ENCODE measurements at places on chromosomes 6 and 20.

GRCh38 chr6:135358985-135359384, 138.6 kb downstream of the AHI1 start:
- no peak for DNase-seq

GRCh38 chr6:141426400-141426980, 706.2 kb upstream of the GJE1 start:
- no peak for DNase-seq

GRCh38 chr20:44851545-44851944, 34.0 kb upstream of the YWHAB start:
- no peak for DNase-seq

DNA sequence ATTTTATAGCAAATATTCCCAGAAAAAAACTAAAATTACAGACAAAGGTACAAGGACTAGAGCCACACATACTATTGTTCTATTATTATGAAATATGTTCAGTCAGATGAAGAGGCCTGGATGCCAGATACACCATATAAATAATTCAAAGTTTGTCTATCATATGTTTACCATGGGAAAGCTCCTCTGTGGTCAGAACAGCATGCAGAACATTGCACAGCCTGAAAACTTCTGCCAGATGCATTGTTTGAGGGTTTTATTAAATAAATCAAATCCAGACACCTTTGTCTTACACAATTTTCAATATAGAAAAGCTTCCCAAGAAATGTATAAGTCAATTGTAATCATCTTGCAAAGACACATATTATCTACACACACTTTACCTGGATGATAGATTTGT, 35.0 kb upstream of the COL21A1 start:
- DNase-seq = no peak

DNA sequence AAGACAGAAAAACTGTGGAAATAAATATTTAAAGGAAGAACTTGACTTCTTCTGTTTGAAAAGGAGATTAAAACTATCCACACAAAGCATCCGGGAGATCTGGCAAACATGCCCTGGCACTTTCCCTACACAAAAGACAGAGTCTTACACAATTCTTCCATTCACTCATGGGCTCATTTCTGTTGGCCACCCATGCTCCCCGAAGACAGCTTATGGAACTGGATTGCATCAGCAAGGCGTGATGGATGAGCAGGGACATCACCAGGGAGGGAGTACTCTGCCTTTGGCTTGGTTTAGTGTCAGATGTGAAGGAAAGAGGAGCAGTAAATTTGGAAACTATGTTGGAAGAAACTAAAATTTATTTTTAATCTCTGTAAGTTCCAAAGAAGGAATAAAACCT, 379.3 kb downstream of the CD109 start:
- DNase-seq = no peak

GRCh38 chr6:77106992-77107391, 356.3 kb downstream of the HTR1B start:
- DNase-seq = no peak

GRCh38 chr6:140317950-140318349, 943.5 kb upstream of the CITED2 start:
- no peak for DNase-seq

DNA sequence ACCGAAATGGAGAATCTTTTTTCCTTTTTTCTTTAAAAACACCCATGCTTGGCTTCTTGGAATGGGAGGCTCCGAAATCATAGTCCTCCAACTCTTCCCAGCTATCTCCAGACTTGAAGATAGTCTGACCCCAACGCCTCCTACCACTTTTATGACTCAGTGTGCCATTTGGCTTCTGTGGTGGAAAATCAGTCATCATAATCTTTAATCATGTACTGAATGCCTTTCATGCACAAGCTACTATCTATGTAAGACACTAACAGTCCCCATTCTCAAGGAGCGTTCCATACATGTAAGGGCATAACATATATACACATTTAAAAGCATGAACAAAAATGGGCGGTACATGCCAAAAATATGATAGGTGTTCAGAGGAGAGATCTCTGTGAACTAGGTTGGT, 44.1 kb downstream of the TMEM14B start:
- DNase-seq = no peak

DNA sequence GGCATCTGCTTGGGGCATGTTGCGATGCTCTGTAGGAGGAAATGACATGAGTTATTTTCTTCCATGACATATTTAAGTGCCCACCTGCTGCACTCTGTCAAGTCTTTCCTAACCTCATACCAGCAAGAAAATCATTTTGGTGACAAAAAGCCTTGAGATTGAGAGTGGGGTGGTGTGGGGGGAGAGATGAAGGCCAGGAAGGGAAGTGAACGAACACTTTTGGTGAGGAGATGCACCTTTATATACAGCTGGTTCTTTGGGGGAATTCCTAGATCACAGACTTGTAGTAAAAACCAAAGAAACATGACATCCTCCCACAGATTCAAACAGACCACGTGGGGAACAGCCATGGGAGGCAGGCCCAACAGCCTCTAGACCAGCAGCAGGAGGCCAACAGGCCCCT, 26.1 kb downstream of the NCOA5 start:
- DNase-seq = no peak

GRCh38 chr6:31831350-31832215, 4.0 kb downstream of the HSPA1B start:
- no peak for DNase-seq

GRCh38 chr6:156687789-156688619, 89.2 kb upstream of the ARID1B start:
- no peak for DNase-seq

DNA sequence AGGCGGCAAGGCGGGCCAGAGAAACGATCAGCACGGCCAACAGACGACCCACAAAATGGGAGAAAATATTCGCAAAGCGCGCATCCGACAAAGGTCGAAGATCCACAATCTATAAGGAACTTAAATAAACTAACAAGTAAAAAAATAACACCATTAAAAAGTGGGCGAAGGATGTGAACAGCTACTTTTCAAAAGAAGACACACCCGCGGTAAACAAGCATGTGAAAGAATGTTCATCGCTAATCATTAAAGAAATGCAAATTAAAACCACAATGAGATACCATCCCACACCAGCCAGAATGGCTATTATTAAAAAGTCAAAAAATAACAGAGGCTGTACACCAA, 117.8 kb upstream of the SIRPA start:
- no peak for DNase-seq

DNA sequence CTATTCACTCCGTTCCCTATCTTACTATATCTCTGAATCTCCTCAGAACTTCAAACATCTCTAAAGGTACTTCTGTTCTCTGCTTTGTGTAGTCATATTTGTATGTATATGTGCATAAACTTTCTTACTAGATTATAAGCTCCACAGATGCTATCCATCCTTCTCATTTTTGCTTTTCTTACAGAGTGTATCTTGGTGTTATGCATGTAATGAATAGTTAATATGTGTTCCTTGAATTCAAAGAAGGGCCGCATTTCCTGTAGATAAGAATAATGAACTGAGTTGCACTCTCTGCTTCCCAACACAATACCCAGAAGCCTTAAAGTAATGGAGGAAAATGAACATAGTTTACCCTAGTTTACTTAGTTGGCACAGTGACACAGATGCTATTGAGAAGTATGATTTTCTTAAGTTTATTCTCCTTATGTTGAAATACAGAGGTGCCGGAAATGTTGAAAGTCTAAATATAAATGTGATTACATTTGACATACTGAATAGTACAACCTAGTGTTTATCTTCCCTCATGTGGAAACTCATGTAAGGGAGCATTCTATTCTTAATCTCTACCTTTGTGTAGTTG, 6.0 kb downstream of the NUS1 start:
- DNase-seq = no peak

- DNase-seq = no peak
Measured at GRCh38 chr6:107108201-107108890, 7.0 kb downstream of the BEND3 start.

DNA sequence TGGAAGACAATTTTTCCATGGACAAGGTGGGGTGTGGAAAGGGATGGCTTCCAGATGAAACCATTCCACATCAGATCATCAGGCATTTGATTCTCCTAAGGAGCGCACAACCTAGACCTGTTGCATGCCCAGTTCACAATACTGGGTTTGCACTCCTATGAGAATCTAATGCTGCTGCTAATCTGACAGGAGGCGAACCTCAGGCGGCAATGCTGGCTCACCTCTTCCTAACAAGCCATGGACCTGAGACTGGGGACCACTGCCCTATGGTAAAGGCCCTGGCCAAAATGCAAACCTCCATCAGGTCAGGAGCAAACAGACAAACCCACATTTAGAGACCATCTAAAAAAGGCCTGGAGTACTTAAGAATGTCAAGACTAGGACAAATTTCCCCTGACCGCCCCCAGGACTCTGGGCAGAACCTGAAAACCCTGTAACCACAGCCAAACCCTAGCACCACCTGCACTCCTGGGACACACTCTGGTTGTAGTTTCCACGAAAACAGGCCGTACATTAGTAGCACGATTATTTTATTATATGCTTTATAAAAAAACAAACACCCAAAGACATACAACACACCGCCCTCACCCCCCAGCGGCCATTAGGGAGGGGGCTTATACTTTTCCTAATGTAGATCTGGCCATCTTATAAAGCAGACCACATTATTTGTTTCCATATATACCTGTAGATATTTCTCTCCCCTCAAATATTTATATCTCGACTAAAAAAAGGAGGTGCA, 27.3 kb downstream of the SNX5 start:
- DNase-seq = no peak

DNA sequence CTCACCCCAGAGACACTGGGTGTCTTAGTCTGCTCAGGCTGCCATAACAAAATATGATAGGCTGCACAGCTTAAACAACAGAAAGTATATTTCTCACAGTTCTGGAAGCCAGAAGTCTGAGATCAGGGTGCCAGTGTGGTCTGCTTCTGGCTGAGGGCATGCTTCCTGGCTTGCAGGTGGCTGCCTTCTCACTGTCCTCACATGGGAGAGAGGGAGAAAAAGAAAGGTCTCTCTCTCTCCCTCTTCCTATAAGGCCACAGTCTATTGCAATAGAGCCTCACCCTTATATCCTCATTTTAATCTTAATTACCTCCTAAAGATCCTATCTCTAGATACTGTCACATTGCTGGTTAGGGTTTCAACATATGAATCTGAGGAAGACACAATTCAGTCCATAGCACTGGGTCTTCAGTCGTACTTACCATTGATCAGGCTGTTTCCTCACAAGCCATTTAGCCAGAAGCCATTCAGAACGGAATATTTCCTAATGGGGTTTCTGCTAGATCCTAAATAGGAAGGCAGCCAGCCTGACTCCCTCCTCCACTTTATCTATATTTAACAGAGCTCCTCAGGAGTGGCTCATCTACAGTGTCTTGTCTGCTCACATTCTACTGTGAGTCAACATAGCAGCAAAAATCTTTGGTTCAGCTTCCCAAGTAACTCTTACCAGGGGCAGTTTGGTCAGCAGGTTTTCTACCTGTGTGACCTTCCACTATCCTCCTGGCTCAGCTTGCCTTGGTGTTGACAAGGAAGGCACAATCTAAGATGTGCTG, 42.2 kb downstream of the CD164 start:
- no peak for DNase-seq

DNA sequence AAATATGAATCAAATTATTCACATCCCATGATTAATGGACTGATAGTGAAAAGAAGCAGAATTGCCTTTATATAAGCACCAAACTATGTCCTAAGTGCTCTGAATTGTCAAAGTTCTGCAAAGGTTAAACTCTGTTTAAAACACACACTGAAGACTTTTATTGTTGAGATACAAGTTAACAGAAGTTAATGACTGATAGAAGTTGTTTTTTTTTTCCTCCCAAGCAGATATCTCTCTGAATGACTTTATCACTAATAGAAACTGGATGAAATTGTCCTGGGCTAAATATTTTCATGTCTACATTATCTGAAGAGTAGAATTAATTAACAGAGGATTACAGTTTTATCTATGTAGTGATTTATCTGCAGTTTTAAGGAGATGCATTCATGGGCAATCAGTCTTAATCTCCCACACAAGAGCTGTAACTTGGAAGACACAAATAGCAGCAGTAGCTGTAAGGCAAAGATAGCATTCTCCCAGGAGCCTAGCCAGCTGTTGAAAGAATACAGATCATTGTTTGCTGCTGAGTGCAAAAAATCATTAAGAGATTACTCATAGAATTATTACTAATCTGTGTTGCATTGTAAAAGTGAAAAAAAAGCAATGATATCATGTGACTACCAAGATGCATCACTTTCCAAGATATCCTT, 49.9 kb downstream of the BMP5 start:
- DNase-seq = no peak

GRCh38 chr6:26521600-26522391, 16.4 kb upstream of the HMGN4 start:
- peak; percentile 55 for DNase-seq

DNA sequence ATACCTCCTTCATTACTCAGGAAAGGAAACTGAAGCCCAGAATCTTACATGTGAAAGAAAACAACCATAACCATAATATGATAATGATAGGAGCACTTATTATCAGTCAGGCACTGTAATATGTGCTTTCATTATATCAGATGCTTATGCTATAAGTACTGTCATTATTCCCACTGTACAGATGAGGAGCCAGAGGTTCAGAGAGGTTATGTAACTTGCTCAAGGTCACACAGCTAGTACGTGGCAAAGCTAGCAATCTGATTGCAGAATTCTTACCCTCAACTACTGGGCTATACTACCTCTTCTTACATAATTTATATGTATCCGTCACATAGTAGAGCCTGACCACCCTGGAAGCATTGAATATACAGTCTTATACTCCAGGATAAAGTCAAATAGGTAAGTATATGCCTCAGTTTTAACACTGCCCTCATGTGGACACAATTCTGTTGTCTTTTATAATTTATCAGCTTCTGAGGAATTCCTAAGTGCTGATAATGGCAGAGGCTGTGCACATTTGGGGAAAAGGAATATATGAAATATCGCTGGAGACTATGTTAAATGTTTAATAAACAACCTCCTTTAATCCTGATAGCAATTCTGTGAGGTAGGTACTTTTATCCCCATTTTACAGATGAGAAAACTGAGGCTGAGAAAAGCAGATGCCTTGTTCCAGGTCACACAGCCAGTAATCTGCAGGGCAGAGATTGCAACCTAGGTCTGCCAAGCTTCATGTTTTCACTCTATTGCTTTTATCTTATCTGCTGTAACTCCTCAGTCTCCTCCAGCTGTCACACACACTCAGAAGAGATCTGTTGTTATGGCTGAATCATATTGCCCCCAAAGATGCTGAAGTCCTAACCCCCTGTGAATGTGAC, 13.4 kb downstream of the BCAS1 start:
- no peak for DNase-seq

DNA sequence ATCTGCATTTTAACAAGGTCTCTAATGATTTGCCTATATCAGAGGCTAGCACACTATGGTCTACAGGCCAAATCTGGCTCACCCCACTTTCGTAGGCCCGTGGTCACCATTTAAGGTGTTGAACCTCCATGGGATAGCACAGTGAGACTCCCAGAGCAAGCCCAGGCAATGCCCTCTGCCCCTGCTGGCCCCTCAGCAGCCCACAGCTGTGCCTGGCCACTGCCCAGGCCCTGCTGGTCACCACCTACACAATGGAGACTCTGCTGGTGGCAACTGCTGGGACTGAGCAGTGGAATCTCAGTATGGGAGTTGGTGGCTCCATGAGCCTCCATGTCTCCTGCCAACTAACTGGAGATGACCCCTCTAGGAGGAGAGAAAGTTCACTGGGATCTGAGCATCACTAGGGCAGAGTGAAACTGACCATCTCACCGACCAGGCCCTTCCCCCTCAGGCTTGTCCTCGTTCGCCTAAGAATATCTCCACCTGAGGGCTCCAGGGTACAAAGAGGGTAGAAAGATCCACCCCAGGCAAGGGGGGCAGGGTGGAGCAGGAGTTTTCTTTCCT, 2.3 kb downstream of the ANKRD66 start:
- no peak for DNase-seq

- no peak for DNase-seq
Measured at GRCh38 chr20:64024141-64024990, 11.6 kb upstream of the C20orf204 start.

All from GM12891 (cell line).